ENCODE measurements at places on chromosomes 12 and 14.

DNA sequence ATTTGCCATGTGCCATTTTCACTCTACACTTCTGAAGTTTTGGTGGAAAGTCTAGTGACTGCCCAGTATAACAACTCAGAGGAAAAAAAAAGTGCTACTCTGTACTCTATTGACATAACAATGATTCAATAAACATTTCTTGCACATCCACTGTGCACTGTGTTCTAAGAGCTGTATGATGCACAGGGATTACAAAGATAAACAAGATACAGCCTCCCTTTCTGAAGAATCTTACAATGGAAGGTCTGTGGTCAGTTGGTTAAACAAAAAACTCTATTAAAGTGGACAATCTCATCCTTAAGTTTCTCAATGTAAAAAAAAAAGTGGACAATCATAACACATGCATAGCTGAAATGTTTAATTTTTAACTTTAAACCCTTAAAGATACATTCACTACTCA lies 105.7 kb upstream of the RASSF8 start:
- no peak for DNase-seq

GRCh38 chr12:14836336-14837210 lies 6.8 kb downstream of the ART4 start:
- no peak for DNase-seq

DNA sequence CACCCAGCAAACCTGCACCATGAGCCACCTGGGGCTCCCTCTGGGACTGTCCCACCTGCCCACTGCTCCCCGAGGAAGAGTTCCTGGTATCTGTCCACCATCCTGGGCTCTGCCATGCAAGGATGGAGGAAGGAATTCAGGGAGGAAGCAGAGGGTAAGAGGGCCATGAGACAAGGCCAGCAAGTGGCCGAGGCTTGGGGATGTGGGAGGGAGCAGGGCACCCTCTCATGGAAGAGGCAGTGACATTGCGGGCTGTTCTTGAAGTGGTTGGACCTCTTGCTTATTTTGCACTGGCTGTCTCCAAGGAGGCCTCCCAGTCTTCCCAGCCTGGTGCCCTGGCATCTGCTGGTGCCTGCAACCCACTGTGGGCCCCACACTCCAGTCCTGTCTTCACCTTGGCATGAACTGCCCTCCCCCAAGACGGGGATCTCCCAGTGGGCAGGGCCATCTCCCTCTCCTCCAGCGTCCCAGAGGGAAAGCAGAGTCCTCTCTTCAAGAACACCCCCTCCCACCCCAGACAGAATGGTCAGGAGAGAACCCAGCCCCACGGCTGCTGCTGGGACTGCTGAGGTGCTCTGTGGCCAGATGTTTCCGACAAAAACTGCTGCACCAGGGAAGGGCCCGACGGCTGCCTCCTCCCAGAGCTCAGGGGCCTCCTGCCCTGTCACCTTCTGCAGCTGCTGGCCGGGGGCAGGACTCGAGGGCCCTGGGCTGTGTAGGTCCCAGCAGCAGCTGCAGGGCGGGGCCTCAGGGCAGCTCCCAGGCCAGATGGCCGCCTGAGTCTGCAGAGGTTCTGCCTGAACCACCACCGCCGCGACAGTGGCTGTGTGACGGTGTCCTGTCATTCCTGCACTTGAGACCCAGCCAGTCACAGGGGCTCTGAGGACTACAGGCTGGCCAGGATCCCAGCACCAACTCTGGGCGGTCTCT lies 1.8 kb upstream of the AKT1 start:
- no peak for DNase-seq

DNA sequence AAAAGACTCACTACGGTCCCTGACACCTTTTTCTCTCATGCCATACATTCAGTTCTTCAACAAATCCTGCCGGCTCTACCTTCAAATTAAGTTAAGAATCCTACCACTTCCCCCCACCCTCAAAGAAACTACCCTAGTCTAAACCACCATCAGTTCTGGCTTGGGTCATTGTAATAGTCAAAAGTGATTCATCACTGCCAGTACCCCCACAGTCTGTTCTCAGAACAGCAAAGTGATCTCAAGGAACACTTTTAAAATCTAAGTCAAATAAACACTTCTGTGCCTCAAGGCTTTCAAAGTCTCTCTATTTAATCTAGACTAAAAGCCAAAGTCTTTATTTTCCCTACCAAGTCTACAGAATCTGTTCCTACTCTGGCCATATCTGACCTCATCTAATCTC lies 12.0 kb upstream of the FAM234B start:
- DNase-seq, result no peak

DNA sequence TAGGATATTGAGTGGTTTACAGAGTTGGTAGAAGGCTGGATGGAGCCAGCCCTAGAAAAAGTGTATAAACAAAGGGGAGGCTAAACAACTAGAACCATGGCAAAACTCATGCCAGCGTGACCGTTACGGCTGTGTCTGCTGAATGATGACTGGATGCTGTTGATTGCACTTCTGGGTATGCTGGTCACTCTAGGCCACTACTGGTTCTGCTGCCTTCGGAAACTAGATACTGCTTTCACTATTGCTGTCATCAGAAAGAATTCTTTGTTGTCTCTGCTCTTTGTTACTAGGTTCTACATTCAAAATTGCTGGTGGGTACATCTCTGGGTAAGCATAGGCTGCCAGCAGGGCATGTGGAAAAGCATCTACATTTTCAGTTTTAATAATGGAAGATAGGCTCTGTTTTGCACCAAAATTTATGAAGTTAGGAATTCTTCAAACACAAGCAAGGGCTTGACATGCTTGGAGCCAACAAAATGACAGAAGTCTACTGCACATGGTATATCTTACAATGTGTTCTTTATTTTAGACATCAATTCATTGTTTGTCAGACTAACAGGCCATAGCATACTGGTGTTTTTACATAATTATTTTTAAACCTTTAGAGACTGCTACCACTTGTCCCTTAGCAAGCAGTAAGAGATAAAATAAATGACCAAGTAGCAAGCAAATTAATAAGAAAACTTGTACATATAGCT lies 15.4 kb downstream of the MON2 start:
- DNase-seq, result no peak

- no peak for DNase-seq
Measured at GRCh38 chr14:75053396-75054291, 2.4 kb upstream of the MLH3 start.

GRCh38 chr12:95605875-95606274 lies 54.6 kb upstream of the USP44 start:
- DNase-seq, result no peak

DNA sequence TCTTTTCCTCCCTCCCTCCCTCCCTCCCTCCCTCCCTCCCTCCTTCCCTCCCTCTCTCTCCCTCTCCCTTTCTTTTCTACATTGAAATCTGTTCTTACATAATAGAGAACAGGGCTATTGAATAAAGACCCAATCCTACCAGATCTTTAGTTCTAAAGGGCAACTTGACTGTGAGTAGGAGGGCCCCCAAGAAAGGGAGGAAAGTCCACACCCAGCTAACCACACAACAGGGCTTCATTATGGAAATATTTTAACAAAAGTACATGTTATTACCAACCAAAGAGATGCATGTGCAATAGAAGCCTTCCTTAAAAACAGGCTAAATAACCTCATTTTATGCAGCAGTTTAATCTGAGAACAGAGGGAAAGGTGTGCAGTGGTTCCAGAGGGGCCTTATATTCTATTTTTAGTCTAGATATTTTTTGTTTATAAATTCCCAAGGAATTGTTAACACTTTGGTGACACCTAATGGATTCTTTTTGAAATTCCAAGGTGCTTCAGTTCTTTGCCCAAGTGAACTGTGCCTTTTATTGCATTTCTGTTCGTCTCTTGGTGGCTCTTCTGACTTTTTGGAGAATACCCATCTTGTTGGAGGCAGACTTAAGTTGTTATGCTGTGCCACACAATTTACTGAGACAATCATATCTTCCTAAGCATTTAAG lies 63.0 kb downstream of the GNS start:
- DNase-seq, result no peak

DNA sequence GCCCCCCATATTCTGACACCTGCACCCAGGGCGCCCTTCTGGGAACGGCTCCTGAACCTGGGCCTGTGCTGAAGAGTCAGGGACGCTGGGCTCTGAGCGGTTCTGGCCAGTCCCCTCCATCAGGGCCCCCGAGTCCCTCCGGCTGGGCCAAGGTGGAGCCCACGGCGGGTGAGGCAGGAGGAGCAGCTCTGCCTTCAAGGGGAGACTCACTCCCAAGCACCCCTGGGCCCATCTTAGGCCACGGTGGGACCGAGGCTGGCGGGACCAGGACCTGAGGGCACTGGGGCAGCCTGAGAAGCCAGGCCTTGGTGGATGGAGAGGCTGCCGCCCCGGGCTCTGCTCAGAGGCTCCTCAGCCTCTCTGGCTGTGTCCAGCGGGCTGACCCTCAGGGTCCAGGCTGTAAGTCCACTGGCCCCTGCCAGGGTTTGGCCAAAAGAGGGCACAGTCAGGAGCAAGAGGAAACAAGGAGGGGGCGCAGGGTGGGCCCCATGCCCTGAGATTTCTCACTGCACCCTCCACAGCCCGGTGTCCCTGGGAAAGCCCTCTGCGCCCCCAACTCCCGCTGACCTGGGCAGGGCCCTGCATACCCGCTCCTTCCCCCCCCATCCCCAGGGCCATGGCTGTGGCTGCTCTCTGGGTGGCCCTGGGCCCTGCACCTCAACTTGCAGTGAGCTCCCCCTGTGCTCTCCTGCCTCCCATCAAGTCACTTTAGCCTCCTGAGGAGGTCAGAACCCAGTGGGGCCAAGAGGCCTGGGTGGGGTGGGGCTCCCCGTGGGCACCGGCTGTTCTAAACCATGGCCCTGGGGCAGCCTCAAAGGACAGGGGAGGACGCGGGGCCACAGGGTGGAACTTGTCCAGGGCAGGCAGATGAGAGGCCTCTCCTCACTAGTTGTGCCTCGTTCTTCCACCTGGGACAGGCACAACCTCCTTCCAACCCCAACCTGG lies 266.4 kb upstream of the SFSWAP start:
- DNase-seq, result peak; percentile 69

DNA sequence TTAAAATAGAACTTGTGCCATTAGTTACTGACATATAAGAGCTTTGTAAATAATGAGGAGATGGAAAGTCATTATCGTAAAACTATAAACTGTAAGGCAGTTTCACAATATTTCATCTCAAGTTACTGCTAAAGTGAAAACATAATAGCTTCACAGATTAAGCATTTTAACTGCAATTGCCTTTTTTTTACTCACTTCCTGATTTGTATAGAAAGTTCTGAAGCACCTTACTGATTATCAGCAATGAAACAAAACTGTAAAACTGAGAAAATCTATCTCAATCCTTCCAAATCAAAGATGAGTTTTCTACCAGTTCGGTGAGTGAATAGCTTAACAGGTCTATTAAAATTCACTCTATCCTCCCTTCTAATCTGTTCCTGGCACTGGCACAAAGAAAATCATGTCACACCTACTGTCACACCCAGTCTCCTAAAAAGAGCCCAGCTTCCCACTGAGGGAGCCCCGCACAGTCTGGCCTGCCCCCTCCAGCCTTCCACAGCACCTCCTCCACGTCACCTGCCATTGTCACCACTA lies 161.4 kb upstream of the ABCD2 start:
- DNase-seq, result peak; percentile 13

DNA sequence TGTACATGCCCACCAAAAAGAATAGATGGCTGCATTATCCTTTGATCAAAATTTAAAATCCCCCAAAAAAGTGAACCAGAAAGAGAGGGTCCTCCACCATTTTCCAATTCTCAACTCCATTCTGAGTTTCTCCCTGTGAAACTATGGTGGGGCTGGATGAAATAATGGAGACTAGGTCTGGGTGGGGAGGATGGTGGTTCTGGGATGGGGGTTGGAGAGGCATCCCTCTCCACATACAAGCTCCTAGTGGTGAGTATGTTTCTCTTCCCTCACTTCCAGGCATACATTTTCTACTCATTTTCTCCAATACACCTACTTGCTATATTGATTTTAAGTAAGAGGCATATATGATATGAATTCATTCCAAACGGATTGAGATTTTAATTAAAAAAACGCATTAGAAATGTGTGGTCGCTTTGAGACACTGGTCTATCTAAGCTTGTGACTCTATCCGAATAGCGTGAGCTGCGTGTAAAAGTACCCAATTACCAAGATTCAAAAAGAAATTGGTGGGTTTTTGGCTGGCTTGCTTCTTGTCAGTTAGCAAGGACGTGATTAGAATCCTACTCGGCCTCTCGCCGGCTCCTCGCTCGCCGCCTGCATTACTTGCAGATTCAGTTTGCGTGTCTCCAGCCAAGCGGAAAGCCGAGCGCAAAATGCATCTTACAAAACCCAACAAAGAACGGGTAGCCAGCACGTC lies 3.4 kb downstream of the ASCL1 start:
- DNase-seq, result no peak

DNA sequence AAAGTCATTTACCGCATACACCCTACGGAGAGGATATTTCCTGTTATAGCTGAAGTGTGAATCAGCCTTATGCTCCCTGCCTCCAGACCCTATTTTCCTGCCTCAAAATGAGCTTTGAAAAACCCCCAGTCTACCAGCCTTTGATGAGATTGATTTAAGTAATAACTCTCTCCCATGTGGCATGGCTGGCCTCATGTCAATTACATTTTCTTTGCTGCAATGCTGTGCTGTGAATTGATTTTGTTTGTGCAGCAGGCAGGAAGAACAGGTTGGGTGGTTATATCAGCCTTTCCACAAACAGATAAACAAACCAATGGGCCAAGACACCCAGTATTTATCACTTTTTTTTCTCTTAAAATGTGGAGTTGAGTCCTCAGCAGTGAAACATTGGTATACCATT lies 1105.5 kb upstream of the TMEM132C start:
- no peak for DNase-seq

GRCh38 chr12:82523996-82524395 lies 162.7 kb upstream of the TMTC2 start:
- no peak for DNase-seq

GRCh38 chr12:111607239-111607638 lies 8.1 kb upstream of the ATXN2 start:
- no peak for DNase-seq

- DNase-seq, result peak; percentile 32
Measured at GRCh38 chr14:56119201-56119981, 1.2 kb downstream of the PELI2 start.

- no peak for DNase-seq
Measured at GRCh38 chr12:108850854-108851573, 6.4 kb downstream of the SSH1 start.

- no peak for DNase-seq
Measured at GRCh38 chr12:123928274-123928865, 44.3 kb downstream of the CCDC92 start.

DNA sequence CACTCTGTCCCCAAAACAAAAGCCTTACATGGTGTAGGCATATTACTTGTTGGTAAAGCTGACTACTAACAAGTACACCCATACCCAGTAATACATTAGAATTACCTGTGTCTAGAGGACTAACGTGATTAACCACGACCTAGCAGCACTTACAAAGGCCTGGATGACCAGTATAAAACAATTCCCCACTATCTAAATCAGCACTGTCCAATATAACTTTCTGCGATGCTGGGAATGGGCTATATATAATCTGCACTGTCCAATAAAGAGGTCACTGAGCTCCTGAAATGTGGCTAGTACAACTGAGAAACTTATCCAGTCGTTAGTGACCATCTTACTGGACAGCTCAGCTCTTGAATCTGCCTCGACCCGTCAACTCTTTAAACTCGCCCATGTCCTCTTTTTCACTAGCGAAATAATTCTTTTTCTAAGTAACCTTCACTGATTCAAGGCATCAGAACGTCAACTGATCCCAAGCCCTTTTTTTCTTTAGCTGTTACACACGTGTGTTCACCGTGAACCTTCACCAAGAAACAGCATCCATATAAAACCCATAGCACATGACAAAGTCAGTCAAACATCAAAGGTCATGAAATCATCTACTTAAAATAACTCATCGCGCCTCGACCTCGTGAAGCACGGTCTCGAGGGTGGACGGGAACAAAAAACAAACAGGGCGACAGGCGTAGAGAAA lies 905 bp upstream of the CIPC start:
- DNase-seq, result no peak
